ENCODE measurements at places on chromosomes 6 and 20. TPM values are rescaled to one million over a fixed set of nuclear protein-coding genes. Genes with fewer than 3 reads are reported as not detected.

GRCh38 chr20:14148042-14148441 lies 152.7 kb downstream of the MACROD2 start:
- no peaks in the 10 kb centered on the region for H3K36me3 ChIP-seq
- H3K4me1 ChIP-seq: no peaks in the 10 kb centered on the region
- H3K27ac ChIP-seq: no peak overlapping the region
- no peak for DNase-seq

Gene CD93
- 0.07 TPM for total RNA-seq

Gene RUNX2
- total RNA-seq: 1.1 TPM

DNA sequence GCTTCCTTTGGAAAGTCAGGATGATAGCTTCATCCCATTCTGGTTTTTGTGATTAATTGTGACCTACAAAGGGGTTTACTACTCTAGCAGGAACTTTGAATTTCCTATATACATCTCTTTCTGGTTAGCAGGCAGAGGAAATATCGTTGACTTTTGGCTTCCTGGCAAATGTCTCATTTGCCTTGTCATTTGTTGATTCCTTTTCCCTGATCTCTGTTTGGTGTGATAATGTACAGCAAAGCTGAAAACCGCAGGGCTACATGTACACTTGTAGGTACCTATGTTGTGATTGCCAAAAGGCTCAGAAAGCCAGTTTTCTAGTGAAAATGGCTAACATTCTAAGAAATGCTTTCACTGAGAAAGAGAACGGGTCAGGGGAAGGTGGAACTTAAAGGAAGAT lies 44.3 kb downstream of the TOP1 start:
- H3K27ac ChIP-seq: no peak overlapping the region
- peaks cover 29% of the 10 kb centered on the region for H3K36me3 ChIP-seq
- DNase-seq: no peak
- peaks cover 52% of the 10 kb centered on the region for H3K4me1 ChIP-seq
- H3K4me3 ChIP-seq: no peak overlapping the region

Gene HMGCLL1
- total RNA-seq: not detected

Gene CDYL
- 42.6 TPM for total RNA-seq

GRCh38 chr20:51529081-51529681 lies 13.3 kb downstream of the NFATC2 start:
- no peak for DNase-seq
- H3K4me3 ChIP-seq: no peak overlapping the region
- no peaks in the 10 kb centered on the region for H3K36me3 ChIP-seq
- no peaks in the 10 kb centered on the region for H3K27me3 ChIP-seq
- no peak overlapping the region for H3K27ac ChIP-seq

Gene DEFB124
- total RNA-seq: not detected

Gene FOXC1
- 40.7 TPM for total RNA-seq

DNA sequence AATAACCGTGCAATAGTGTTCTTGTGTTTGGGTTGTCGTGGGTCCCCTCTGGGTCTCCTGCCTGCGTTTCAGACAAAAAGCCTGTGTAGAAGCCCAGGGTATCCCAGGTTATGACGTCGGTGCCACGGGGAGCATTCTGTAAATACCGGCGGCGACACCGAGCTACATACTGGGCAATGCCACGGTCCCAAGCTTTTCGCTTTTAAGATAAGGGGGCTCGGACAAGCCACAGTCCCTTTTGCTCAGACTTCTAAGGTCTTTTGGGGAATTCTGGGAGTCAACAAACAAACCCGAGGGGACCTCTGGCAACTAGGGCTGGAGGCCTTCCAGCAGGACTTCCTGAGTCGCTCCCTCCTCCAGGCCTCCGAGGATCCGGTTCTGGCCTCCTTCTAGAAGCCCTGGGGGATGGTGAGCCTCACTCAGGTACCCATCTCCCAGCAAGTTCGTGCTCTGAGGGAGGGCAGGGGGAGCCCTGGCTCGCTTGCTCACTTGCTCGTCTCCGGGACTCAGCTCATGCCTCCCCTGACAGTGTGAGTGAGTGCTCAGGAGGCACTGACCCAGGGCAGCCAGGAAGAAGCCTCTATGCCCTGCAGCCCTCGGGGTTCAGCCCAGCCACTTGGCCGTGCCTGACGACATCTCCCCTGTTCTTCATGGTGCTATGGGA lies 62.4 kb upstream of the MRPS10 start:
- no peaks in the 10 kb centered on the region for H3K27me3 ChIP-seq
- no peak overlapping the region for H3K4me3 ChIP-seq
- H3K27ac ChIP-seq: no peak overlapping the region
- DNase-seq: no peak
- H3K4me1 ChIP-seq: peaks cover 29% of the 10 kb centered on the region

GRCh38 chr20:53571555-53572286 lies 21.9 kb downstream of the ZNF217 start:
- DNase-seq: no peak
- H3K4me3 ChIP-seq: no peak overlapping the region
- H3K4me1 ChIP-seq: no peaks in the 10 kb centered on the region
- no peak overlapping the region for H3K27ac ChIP-seq

DNA sequence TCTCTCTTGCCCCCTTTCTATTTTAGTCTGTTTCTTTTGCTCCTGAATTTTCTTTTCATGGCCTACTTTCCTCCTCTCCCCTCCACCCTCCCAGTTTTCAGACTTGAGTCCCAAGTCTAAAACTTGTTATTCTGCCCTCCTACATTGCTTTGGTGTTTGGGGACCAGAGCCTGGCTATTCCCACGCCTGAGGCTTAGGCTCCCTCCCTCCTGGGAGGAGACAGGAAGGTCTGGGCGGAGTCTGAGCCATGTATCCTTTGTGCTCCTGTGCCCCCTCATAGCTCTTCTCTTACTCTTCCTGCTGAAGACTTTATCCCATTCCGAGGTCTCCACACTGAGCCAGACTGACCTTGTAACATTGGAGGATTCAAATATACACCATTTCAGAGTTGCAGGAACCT lies 69.5 kb downstream of the DAAM2 start:
- DNase-seq: no peak
- no peak overlapping the region for H3K27ac ChIP-seq
- no peak overlapping the region for H3K4me3 ChIP-seq
- no peaks in the 10 kb centered on the region for H3K4me1 ChIP-seq

DNA sequence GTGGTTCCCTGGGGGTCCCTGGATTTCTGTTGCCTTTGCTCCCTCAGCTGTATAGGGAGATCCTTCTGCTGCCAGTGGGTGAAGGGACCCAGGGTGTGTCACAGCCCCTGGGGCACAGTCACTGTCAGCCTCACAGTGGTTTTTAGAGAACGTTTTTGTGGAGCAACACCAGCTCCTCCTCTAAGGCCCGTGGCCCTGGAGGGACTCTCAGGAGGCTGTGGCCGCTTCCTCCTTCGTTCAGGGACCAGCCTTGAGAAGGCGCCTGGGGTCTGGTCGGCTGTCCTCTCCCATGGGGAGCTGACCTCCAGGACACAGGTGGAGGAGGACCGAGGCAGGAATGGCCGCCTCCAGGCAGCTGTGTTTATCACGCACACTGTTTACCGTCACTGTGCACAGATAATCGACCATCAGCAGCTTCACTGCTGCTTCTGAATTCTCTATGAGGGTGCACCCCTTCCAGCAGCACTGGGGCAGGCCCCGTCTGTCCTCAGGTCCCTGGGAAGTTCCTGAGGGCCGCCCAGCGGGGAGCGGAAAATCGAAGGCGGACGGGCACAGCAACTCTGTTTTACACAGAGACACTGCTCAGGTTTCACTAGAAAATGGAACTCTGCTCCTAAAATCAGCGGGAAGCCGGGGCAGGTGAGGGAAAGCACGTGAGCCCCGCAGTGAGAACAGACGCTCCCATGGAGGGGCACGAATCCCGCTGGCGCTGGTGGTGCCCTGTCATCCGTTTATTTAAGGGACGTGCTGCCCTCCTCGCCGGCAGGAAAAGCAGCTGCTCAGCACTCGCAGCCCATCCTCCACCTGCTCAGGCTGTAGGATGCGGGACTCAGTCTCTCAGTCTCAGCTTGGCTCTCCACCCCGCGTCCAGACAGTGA lies 10.4 kb upstream of the FRMD1 start:
- H3K36me3 ChIP-seq: no peaks in the 10 kb centered on the region
- no peaks in the 10 kb centered on the region for H3K4me1 ChIP-seq
- DNase-seq: no peak
- H3K27ac ChIP-seq: no peak overlapping the region
- H3K4me3 ChIP-seq: no peak overlapping the region

- no peaks in the 10 kb centered on the region for H3K4me1 ChIP-seq
- no peak overlapping the region for H3K4me3 ChIP-seq
- no peaks in the 10 kb centered on the region for H3K27me3 ChIP-seq
- DNase-seq: no peak
- H3K36me3 ChIP-seq: no peaks in the 10 kb centered on the region
- no peak overlapping the region for H3K27ac ChIP-seq
These were observed 286.2 kb upstream of the EXOC2 start for GRCh38 chr6:978937-979685.

DNA sequence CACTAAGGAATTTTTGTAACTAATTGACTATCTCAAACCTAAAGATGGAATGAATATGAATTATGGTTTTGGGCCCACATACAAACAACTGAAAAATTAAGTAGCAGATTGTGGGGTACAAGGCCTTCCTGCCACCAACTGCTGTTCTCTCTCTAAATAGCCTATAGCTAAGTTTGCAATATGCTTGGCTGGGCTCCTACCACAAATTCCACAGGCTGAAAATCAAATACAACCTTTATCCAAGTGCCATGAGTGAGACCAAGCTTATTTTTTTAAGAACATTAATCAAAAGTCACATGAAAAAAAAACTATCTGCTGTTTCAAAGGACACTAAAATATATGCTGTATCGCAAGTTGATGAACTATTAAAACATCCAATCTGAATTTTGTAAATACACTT lies 52.1 kb downstream of the TENT5A start:
- DNase-seq: no peak
- peaks cover 16% of the 10 kb centered on the region for H3K4me1 ChIP-seq
- H3K4me3 ChIP-seq: no peak overlapping the region
- H3K36me3 ChIP-seq: no peaks in the 10 kb centered on the region
- H3K27ac ChIP-seq: no peak overlapping the region

Data from HCT116 (cell line).